NCI-H1048 (cell line): ENCODE measurements at places on chromosomes 7 and 10.

DNA sequence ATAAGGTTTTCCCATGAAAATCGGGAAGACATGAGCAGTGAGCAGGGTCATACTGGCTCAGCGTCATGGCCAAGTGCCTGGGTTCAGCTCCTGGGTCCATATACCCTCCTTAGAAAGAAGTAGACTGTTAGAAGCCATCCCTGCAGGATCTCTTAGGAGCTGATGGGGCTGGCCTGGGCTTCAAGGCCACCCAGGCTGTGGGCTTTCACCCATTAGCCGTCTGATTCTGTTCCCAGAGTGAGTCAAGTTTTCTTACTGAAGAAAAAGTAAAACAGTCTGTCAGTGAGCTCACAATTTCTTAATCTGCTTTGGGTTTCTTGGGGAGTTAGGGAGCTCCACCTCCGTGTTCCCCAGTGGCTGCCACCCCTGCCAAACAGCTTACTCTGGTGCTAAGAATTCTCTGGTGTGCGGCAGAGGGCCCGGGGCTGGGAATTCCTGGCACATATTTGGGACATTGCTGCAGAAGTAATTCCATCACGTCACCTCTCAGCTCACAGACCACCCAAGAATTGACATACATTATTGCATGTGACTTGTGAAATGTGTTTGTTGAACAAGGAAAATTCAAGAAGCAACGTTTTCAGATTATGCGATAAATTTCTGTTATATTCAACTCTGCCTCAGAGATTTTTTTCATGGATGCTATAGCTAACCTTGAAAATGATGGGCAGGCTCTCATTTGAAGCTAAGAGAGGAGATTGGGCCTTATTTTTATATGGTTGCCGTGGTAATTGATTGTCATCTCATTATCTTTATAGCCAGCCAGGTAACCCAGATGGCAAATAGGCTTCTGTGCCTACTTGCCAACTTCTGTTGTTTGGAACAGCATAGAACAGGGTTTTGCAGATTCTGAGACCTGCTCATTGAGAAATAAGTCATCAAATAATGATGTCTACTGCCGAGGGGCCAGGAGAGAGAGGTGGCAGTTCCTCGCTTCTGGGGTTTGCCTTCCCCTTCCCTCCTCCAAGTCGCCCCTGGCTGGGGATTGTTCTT lies 166.4 kb downstream of the CHN2 start:
- no peak for DNase-seq

- DNase-seq, result no peak
Measured at GRCh38 chr7:940599-941408, 13.7 kb downstream of the ADAP1 start.

GRCh38 chr10:79155301-79156081 lies 86.7 kb downstream of the ZMIZ1 start:
- no peak for DNase-seq

GRCh38 chr7:5528071-5528814 lies 104.6 kb upstream of the TNRC18 start:
- no peak for DNase-seq

GRCh38 chr7:6208573-6209328 lies 63.7 kb downstream of the CYTH3 start:
- no peak for DNase-seq

DNA sequence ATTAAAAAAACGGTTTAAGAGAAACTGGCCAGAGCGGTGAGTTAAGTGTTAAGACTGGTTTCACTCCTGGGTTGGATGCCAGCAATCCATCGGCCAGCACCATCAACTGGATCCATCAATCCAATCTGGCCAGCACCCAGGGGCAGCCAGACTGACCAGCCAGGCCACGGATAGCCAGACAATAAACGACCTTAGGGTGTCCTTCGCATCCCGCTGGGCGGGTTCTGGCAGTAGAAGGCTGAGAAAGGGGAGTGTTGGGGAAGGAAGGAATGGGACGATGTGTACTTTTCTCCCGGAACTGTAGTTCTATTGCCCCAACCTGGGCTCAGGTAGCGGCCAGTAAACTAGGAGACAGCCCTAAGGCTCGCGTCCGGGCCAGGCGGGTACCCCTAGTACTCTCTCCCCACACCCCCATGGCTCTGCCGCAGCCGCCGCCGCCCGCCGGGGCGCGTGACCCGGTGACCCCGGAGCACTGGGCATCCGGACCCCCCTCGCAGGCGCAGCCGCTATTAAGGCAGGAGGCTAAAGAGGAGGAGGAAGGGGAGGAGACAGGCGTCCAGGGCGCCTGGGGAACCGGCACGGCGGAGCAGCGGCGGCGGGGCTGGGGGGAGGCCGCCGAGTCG lies at the start of gene CASD1:
TSS of gene CASD1 (plus strand) at position 546 of the 623 bp plus-strand sequence. CDS start 276 bp downstream, outside the sequence.
- no peak for DNase-seq

DNA sequence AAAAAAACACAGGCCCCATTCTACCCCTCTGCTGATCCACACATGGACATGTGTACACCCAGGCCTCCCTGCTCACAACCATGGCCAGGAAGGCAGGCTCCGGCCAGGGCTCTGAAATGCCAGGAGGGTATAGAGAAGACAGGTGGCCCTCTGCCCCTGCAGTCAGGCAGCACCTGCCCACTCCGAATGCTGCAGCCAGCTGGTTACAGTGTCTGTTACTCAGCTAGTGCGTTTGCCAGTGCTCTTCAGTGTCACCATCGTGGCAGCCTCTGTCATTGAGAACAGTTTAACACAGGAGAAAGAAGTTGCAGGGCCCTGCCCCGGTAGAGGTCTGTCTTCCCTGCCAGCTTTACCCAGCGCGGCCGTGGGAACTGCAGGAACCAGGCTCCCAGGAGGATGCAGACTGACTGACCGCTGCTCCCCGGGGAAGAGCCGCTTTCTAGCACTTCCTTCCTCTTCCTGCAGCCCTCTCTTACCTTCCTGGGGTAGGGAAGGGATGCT lies 128.8 kb upstream of the FAM20C start:
- no peak for DNase-seq

GRCh38 chr10:29737074-29737593 lies 102.4 kb upstream of the SVIL start:
- DNase-seq, result no peak

DNA sequence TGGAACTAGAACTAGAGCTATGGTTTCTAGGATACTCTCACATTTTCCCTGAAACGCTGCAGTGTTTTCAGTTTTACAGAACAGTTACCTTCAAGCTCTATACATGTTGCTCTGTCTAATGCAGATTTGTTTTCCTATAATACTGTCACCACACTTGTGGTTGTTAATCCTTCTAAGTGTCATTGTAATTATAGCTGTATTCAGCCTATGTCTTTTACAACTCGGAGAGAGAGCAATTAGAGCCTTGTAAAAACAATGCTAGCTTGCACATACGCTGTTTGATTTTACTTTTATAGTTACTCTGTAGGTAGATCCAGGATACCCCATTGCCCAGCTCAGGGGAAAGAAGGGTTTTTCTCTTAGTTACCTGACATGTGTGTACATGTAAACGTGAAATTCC lies 55.1 kb downstream of the ATOH7 start:
- DNase-seq, result no peak

- DNase-seq, result no peak
Measured at GRCh38 chr10:86711513-86712316, 43.4 kb downstream of the LDB3 start.

DNA sequence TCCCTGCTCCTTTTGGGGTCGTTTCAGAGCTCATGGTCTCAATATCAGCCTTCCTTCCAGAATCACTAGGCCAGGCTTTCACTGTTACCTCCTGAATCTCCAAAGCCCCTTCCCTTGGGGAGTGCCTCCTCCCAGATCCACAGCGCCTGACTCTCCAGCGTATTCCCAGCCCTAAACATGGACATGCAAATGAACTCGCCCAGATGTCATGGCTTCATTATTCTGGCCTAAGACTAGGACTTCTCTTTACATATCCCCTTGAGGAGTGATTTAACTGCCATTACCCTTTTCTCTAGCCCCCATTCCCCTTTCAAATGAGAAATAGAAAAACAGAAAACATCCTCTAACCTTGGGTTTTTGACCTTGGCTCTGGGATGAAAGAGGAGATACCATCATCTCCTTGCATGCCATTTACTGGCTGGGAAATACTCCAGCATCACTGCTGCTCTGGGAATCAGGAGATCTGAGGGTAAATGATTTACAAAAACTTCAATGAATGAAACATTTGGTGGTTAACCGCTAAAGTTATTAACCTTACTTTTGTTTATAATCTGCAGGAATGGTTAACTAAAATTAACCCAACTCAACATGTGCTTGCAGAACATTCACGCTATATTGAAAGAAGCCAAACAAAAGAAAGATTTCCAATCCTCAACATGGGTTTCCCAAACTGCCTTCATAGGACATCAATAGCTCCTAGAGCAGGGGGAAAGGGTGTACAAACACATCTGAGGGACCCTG lies 37.0 kb downstream of the FAM171A1 start:
- DNase-seq, result no peak

GRCh38 chr7:34123316-34123715 lies 218.0 kb downstream of the BMPER start:
- DNase-seq, result no peak

DNA sequence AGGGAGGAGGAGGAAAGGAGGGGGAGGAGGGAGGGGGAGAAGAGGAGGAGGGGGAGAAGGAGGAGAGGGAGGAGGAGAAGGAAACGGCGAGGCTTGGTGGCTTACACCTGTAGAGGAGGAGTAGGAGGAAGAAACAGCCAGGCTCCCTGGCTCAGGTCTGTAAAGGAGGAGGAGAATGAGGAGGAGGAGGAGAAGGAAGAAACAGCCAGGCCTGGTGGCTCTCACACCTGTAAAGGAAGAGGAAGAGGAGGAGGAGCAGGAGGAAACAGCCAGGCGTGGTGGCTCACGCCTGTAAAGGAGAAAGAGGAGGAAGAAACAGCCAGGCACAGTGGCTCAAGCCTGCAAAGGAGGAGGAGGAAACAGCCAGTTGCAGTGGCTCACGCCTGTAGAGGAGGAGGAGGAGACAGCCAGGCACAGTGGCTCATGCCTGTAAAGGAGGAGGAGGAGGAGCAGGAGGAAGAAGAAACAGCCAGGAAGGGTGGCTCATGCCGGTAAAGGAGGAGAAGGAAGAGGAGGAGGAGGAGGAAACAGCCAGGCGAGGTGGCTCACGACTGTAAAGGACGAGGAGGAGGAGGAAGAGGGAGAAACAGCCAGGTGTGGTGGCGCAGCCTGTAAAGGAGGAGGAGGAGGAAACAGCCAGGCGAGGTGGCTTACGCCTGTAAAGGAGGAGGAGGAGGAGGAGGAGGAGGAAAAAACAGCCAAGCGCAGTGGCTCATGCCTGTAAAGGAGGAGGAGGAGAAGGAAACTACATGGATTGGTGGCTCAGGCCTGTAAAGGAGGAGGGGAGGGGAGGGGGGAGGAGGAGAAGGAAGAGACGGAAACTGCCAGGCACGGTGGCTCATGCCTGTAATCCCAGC lies 14.9 kb upstream of the CRCP start:
- DNase-seq, result no peak

- DNase-seq, result no peak
Measured at GRCh38 chr10:122277526-122278136, 6.5 kb downstream of the BTBD16 start.
